Caco-2 (cell line): ENCODE measurements at places on chromosomes 16 and 17. TPM values are rescaled to one million over a fixed set of nuclear protein-coding genes. Genes with fewer than 3 reads are reported as not detected.

DNA sequence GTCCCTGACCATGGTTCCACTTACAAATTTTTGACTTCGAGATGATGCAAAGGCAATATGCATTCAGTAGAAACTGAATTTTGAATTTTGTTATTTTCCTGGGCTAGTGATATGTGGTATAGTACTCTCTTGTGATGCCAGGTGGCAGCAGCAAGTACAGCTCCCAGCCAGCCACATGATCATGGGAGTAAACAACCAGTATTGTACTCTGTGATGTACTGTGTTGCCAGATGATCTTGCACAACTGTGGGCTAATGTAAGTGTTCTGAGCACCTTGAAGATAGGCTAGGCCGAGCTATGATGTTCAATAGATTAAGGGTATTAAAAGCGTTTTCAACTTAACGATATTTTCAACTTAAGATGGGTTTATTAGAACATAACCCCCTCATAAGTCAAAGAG lies 250.8 kb downstream of the STX8 start:
- no peak for DNase-seq

GRCh38 chr17:5309851-5310250 lies 27.8 kb downstream of the RABEP1 start:
- no peak for DNase-seq

- peak; percentile 89 for DNase-seq
These were observed 5.8 kb upstream of the KIFC3 start for GRCh38 chr16:57807968-57808528.

- no peak for DNase-seq
These were observed 9.1 kb downstream of the TIMP2 start for GRCh38 chr17:78915872-78916632.

DNA sequence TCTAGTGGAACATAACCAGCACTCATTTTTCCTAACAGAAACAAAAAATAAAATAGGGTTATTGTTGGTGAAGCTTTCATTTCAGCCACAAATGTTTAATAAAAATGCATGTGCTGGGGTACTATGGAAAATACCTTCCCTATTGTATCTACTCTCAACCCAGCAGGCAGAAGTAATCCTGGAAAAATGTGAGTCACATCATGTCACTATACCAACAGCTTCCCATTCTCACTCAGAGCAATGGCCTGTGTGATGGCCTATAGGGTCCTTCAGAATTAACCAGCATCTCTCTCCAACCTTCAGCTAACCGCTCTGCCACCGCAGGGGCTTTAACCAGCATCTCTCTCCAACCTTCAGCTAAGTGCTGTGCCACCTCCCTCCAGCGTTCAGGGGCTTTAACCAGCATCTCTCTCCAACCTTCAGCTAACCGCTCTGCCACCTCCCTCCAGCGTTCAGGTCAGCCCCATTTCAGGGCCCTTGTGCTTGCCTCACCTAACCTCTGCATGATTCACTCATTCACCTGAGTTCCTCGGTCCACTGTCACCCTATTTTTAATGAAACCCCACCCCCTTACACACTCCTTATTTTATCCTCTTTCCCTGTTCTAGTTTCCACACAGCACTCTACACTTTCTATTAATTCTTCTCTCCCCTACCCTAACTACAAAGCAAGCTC lies 34.0 kb downstream of the UBE2G1 start:
- peak; percentile 8 for DNase-seq

DNA sequence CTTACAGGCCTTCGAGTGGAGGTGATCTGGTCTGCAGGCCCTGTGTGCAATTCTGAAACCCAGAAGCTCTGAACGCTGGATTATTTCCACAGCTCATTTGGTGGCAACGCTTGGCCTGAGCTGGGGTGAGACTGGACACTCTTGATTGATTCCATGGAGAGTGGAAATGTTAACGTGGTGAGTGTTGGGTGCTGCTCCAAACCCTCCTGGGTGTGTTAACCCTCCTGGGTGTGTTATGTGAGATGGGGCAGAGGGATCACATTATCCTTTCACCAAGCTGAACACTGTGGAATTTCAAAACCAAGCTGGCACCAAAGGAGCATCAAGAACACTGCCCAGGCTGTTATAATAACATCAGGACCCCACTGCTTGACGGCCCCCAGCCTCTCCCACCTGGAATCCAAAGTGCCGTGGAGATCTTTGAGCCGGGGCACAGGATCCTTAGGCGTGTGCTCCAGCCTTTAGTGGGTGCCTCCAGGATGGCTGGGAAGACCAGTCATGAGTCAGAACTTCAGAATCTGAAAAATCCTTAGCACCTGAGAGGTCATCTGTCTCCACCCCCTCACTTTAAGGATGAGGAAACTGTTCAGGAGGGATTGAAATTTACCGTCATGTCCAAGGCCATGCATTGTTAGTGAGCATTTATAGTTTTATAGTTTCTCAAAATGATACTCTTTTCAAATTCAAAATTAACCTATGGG lies 75.0 kb downstream of the RPTOR start:
- peak; percentile 60 for DNase-seq

- DNase-seq = no peak
These were observed 224.9 kb downstream of the GSG1L start for GRCh38 chr16:27838536-27839175.

The HID1 gene
- 29.8 and 30.4 TPM in 2 replicates for total RNA-seq

GRCh38 chr17:81253358-81254131 lies 14.4 kb downstream of the NDUFAF8 start:
- DNase-seq = peak; percentile 66

The MRPS23 gene
- total RNA-seq = 72.9 and 75.1 TPM in 2 replicates

The CA7 gene
- total RNA-seq = 0.35 and 0.68 TPM in 2 replicates

DNA sequence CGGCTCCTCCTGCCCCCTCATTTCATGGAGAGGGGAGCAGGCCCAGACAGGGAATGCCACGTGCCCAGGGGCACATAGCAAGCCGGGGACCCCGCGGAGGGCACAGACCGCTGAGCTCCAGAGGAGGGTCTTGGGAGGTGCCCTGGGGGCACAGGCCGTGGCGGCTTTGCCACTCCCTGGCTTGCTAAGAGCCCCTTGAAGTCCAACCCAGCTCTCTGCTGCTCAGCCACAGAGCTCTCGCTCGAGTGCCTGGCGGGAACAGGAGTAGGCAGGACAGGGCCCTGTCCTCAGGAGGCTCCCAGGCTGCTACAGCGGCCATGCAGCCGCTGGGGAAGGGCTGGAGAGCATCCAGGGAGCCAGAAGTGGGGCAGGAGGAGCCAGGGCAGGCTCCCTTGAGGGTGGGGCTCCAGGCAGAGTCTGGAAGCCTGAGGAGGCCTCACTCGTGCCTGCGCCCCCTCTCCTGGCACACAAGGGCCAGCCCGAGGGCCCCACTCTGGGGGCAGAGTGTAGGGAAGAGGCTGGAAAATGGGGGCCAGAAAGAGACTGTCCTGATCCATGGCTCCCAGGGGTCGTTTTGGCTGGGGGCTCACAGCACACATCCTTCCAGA lies 4.4 kb upstream of the RAB26 start:
- no peak for DNase-seq

DNA sequence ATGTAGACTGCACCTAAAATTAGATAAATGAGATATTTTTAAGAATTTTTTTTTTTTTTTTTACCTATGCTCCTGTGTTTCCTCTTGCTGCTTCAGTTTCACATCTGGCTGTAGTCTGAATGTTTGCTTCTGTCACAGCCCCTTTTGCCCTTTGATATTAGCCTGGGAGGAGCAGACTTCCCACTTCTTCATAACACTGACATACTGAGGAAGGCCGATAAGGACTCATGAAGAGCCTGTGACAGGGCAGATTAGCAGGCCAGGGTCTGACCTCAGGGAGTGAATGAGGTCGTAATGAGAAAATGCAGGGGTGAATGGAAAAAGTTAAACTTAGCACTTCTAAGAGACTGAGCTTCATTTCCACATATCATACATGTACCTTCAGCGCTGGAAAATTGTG lies at the start of gene SLFN14:
Gene SLFN14 (minus strand): TSS at position 117 of the 400 bp plus-strand sequence. CDS start 2,757 bp downstream, outside the sequence.
- no peak for DNase-seq

GRCh38 chr16:6008670-6009069 lies 911.1 kb upstream of the EEF2KMT start:
- DNase-seq = no peak

The FAM234A gene
- total RNA-seq = 71.7 and 77.7 TPM in 2 replicates

The MEFV gene
- total RNA-seq = not detected in 2 replicates

GRCh38 chr17:80423536-80424225 lies 8.7 kb downstream of the ENDOV start:
- DNase-seq = no peak

- no peak for DNase-seq
These were observed 12.9 kb downstream of the TXNDC11 start for GRCh38 chr16:11729787-11730186.

The CDH5 gene
- 0.25 and 0.26 TPM in 2 replicates for total RNA-seq

The SLFN12 gene
- total RNA-seq = not detected in 2 replicates
